Stimulated activated CD4-positive, alpha-beta T cell treated with anti-CD3 and anti-CD28 coated beads, Interleukin-2, amount 100 ng/mL, for 24 hours (primary cell): ENCODE measurements at places on chromosomes 11 and 22.

DNA sequence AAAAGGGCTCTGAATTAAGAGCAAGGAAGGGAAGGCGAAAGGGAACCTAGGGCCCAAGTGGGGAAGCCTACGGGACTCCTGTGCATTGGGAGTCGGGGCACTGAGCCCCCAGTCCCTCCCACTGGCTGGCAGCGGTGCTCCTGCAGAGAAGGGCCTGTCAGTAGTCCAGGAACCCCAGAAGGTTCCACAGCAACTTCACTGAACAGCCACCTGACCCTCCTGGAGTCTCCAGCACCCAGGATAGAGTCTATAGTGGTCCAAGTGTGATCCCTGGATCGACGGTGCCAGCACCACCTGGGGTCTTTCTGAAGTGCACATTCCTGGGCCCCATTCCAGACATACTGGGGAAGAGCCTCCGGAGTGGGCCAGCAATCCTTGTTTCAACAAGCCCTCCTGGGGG is 100.0 kb upstream of the B3GAT1 start:
- no peak for DNase-seq

GRCh38 chr22:31892080-31892433 is 52.3 kb upstream of the YWHAH start:
- DNase-seq, result no peak

DNA sequence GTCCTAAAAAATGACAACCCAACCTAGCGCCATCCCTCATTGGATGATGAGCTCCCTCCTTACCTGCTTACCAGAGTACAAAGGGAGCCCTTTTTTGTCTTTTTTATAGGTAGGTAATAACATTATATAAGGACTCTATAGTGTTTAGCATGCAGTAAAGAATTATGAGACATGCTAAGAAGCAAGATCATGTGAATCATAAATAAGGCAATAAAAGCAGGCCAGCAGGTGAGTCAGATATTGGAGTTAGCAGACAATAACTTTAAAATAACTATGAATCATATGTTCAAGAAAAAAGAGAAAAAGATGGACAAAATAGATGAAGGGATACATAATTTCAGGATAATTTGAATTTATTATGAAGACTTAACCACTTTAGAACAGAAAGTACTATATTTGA is 81.5 kb downstream of the GRK3 start:
- DNase-seq, result no peak

DNA sequence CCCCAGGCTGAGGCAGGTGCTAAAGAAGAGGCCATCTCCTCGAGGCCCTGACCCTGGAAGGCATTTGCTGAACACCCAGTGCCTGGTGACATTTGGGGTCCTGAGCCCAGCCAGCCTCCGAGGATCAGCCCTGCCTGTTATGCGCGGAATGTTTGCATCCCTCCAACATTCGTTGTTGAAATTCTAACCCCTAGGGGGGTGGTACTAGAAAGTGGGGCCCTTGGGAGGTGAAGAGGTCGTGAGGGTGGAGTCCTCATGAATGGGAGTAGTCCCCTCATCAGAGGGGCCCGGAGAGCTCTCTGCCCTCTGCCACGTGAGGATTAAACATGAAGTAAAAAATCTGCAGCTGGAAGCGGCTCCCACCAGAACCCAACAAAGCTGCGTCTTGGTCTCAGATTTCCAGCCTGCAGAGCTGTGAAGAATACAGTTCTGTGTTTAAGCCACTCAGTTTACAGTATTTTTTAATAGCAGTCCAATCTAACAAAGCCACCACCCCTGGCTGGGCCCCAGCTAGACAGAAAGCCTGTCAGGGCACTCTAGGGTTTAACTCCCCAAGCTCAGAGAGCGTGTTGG is 35.3 kb upstream of the SEPTIN5 start:
- DNase-seq, result no peak

DNA sequence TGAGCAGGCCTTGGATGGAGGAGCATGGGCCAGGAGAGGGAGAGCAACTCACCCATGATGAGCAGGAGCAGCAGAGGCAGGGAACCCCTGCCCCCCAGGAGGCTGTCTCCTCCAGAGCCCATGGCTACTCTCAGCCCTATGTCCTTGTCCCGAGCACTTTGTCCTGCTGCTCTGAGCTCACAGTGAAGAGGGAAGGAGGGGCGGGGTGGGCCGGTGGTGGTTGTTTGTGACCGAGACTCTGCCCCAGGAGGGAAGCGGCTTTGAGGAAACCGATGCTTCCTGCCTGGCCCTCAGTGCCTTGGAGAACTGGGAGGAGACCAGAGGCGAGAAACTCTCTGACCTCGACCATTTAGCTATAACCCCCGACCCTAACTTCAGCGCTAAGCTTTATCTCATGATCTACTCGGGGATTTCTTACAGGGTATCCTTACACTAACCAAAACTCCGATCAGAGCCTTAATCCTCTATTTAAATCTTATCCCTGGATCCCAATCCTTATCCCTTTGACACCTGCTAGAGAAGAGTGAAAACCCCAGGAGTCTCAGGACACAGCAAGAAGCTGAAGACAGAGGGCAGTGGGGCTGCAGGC is at the start of gene ROBO4:
TSS of gene ROBO4 (minus strand) at position 192 of the 589 bp plus-strand sequence. CDS start at position 122, 70 bp downstream.
- DNase-seq, result peak; percentile 12

- no peak for DNase-seq
Measured at GRCh38 chr11:127199306-127199801, 198.8 kb upstream of the KIRREL3 start.

- DNase-seq, result no peak
Measured at GRCh38 chr11:96486890-96487611, 97.2 kb downstream of the JRKL start.
